Transverse colon (tissue), 4 donors: ENCODE measurements at places on chromosomes 7 and 10. TPM values are rescaled to one million over a fixed set of nuclear protein-coding genes. Genes with fewer than 3 reads are reported as not detected.
A peak's percentile ranks its signal among the peaks of the same experiment; 100 is the strongest.

GRCh38 chr10:48523820-48524758, 80.8 kb downstream of the ARHGAP22 start:
- peak overlapping the region; percentile 34 for H3K4me3 ChIP-seq
- H3K27ac ChIP-seq = peak overlapping the region; percentile 35
- H3K36me3 ChIP-seq = no peaks in the 10 kb centered on the region
- peaks cover 37% of the 10 kb centered on the region for H3K27me3 ChIP-seq

- no peaks in the 10 kb centered on the region for H3K27me3 ChIP-seq
- H3K4me3 ChIP-seq = no peak overlapping the region
- no peaks in the 10 kb centered on the region for H3K4me1 ChIP-seq
- no peak overlapping the region for H3K27ac ChIP-seq
Measured at GRCh38 chr10:125209591-125210355, 49.4 kb upstream of the CTBP2 start.

GRCh38 chr7:131546126-131546525, 10.3 kb downstream of the PODXL start:
- no peaks in the 10 kb centered on the region for H3K27me3 ChIP-seq
- peak; percentile 29 for DNase-seq
- H3K4me3 ChIP-seq = no peak overlapping the region

- H3K4me3 ChIP-seq = no peak overlapping the region
- peaks cover 14% of the 10 kb centered on the region for H3K27me3 ChIP-seq
- no peak for DNase-seq
- no peaks in the 10 kb centered on the region for H3K4me1 ChIP-seq
Measured at GRCh38 chr10:49110684-49111319, 4.5 kb downstream of the VSTM4 start.

DNA sequence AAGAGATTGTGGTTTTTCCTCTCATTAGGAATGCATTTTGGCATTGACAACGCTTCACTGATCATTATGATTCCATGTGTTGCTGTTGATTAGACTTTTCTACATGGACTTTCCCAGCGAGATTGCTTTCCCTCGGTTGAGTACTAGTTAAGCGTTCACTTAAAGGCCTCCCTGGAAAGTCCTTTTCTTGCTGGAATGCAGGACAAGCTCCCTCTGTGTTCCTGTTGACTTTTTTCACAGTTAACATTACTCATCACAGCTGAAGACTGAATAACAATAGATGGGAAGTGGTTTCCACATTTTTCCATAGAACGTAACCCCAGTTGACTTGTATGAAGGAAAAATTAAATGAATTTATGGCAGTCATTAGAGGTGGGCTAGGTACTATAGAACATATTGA, 2.6 kb upstream of the CAV1 start:
- H3K36me3 ChIP-seq = no peaks in the 10 kb centered on the region
- no peak for DNase-seq
- no peak overlapping the region for H3K27ac ChIP-seq
- peaks cover 22% of the 10 kb centered on the region for H3K4me1 ChIP-seq

Gene LIPA
- 3.6 TPM for total RNA-seq

Gene PALD1
- 3.0 TPM for total RNA-seq

Gene CDHR3
- 7.6 TPM for total RNA-seq

Gene EGR2
- total RNA-seq = 1.3 TPM

Gene PLPP4
- 0.41 TPM for total RNA-seq
